Stimulated activated CD8-positive, alpha-beta memory T cell treated with anti-CD3 and anti-CD28 coated beads, Interleukin-4, amount 100 ng/mL, for 1 hour (primary cell): ENCODE measurements at places on chromosomes 4 and X.
A peak's percentile ranks its signal among the peaks of the same experiment; 100 is the strongest.

DNA sequence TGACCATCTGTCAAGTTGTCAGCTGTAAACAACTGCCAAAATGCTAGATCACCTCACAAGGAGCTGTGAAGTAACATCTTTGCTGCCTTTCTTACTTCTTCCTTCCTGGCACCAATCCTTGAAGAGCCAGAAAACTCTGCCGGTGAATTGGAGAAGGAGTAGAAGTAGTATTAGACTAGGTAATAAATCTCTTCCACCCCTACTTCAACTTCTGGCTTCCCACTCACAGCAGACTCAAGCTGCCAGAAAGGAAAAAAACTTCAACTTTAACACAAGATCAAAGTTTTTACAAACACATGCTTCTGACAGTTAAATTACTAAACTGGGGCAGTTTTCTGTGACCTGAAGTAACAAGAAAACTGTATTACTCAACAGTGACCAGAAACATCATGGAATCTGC is 164.7 kb upstream of the SLC7A11 start:
- no peak for DNase-seq

GRCh38 chr4:1057403-1057745 is 45.9 kb downstream of the FGFRL1 start:
- no peak for DNase-seq

DNA sequence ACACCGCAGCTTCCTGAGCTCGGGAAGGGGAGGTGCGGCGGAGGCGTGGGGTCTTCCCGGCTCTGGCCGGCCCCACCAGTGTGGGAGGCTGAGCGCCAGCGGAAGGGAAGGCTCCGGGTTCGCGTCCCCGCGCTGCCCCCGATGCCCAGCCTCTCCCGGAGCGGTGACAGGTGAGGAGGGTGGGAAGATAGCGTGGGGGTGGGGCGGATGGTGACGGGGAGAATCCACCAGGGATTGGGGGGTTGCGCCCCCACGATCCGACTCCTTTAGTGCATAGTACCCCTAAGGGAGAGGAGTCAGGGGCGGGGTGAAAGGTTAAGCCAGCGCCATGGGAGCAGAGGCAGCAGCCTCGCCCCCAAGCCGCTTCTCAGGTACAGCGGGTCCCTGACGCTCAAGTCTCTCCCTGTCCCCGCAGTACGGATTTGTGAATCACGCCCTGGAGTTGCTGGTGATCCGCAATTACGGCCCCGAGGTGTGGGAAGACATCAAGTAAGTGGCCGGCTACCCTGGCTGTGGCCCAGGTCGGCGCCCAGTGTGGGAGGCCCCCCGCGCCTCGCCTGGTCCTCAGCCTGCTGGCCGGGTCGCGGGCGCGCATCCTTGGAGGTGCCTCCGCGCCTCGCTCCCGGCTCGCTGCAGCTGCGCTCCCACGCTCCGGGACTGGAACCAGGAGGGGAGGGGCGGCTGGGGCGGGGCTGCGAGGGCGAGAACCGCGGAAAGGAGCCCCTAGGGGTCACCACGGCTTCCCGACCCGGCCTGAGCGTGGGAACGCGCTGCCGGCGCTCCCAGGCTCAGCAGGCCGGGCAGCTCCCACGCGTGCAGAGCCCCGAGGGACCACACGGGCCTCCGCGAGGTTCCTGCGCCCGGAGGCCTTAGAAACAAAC is 791 bp downstream of the GUCY1B1 start:
- DNase-seq = no peak

DNA sequence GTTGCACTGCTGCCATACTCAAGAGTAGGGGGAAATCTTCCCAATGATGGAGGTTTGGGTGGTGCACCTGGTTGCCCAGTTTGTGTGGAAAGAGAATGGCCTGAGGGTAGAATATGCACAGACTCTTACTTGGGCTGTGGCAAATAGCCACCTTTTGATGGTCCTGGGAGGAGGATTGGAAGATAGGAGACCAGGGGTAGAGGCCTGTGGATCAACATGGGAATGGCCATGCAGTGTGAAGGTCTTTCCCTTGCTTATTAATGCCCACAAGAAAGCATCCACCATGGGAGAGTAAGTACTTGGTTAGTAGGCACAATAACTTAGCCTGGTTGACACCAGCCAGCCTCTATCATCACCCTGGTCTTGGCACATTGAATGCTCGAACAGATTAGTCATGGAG is 156.8 kb upstream of the LEF1 start:
- DNase-seq = no peak

DNA sequence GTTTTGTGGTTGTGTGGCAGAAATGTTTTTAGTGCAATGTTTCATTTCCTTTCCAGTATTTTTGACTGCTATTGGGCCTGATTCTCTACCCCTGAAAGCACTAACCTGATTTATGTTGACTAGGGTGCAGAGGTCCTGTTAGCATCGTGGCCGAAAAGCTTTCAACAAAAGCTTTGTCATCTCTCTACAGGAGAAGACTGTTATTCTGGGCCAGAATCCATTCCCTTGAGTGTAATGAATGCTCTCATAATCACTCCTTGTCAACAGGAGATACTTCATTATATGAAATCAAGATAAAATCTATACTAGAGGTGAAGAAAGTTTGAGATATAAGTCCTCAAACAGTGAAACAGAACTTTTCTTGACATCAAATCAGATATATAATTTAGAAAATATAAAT is 195.5 kb downstream of the ZNF330 start:
- DNase-seq = no peak

DNA sequence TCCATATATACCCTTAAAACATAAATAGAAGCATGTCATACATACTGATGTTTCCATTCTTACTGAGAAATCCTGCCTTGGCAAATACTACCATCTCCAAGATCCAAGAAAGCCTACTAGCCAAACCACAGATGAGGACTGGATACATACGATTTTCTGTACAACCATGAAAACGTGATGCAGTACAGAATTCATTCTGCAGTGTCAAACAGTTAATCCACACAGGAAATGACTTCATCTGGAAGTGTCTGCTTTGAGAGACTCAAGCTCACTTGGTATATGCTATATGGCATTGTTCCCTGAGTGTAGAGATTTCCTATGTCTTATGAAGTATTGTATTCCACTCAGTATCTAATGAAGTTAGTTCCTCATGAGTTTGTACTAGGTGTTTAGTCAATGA is 94.3 kb downstream of the CT47B1 start:
- no peak for DNase-seq

GRCh38 chrX:33126469-33126868 is 84.9 kb downstream of the DMD start:
- no peak for DNase-seq

DNA sequence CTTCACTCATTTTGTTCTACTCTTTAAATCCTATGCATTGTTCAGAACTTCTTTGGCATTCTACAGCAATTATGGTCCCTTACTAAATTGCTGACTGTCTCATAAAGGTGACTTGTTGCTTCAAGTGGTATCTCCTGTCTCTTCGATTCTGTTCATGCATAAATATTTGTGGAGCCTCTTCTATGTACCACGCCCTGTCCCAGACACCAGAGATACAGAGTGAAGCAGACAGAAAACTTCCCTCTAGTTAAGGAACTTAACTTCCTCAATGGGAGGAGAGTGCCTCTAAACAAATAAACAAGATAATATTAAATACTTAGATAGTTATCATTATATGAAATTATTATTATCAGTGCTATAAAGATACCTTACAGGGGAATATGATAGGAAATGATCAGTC is 235.7 kb downstream of the FRAS1 start:
- no peak for DNase-seq

- DNase-seq = peak; percentile 53
Observed at GRCh38 chrX:41441934-41442823, 5.0 kb upstream of the NYX start.

- no peak for DNase-seq
Observed at GRCh38 chr4:34649716-34650115, 1594.6 kb downstream of the ARAP2 start.

DNA sequence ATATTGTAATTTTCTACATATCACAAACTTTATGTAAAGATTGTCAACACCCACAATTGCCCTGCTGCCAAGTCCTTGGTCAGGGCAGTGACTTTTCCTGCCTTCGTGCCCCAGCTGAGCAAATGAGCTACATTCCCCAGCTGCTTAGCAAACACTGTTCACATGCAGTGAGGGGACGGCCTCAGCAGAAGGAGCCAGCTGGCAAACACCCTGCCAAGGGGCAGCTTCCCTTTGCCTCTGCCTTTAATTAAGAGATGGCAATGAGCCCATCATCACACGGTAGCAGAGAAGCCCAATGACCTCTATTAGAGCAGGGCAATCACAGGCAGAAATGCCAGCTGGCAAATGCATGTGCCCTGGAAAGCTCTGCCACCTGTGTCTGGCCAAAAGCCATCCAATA is 253.4 kb downstream of the EPHA5 start:
- no peak for DNase-seq

GRCh38 chr4:16588651-16589050 is 309.8 kb downstream of the LDB2 start:
- no peak for DNase-seq

GRCh38 chr4:88802585-88803286 is 105.1 kb upstream of the NAP1L5 start:
- no peak for DNase-seq

DNA sequence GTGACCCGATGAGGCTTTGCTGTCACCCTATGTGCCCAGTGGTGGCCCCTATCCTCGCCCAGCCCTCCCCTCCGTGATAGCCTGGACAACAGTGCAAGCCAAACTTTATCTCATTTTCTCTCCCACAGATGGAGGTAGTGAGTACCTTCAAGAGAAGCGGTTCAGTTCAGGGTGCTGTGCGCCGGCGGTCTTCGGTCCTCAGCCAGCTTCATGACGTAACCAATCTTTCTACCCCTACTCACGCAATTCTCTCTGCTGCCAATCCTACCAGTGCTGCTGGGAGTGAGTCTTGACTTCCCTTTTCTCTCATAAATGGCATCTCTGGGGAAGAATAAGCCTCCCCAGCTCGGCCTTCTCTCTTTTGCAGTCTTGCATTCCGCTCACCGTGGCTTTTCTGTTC is 29.5 kb downstream of the CCNQ start:
- DNase-seq = no peak

- DNase-seq = no peak
Observed at GRCh38 chr4:103018391-103019307, 856 bp downstream of the SLC9B1 start.

DNA sequence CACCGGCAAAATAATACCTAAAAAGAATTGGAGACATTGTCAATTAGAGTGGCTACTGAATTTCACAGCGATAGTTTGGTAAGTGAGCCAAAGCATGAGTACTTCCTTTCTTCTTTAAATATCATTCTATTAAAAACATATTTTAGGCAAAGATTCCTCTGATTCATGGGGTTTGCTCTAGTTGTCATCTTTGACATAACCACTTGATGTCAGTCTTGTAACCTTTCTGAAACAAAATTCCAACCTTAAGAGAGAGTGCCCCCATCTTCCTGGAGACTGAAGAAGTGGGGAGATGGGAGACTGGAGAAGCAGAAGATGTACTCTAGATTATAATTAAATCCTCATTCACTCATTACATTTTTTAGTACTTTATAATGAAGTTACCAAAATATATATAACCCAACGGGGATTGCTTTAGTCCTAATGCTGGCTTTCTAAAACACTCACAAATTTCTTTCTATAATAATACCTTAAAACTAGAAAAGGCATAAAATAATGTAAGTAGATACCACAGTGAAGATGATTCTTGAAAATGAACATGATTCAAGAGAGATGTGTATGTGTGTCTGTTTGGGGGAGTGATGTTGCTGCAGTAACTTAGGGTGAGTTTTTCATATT is 96.4 kb downstream of the EMCN start:
- DNase-seq = no peak

GRCh38 chr4:143700416-143701352 is at the start of gene FREM3:
Gene FREM3 (minus strand): TSS chr4:143700675. CDS start chr4:143700675, 0 bp downstream.
- no peak for DNase-seq

DNA sequence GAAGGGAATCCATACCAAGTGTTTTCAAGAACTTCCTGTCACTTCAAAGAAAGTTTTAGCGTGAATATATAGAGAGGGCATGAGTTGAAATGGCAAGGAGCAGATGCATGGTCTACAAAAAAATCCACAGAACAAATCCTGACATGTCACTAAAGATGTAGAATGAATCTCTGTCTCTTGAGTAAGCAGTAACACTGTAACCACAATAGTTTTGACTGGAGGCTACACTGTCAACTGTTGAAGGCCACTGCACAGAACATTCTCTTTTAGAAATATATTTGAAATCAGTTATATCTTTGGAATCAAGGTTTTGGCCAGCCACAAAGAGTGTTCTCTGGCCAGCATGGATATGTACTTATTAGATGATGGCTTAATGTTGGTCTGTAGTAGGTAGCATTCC is 83.8 kb downstream of the VCX3B start:
- no peak for DNase-seq

GRCh38 chrX:101417190-101417589 is 9.2 kb downstream of the HNRNPH2 start:
- no peak for DNase-seq

GRCh38 chr4:75821966-75822365 is 80.3 kb downstream of the PPEF2 start:
- DNase-seq = no peak

DNA sequence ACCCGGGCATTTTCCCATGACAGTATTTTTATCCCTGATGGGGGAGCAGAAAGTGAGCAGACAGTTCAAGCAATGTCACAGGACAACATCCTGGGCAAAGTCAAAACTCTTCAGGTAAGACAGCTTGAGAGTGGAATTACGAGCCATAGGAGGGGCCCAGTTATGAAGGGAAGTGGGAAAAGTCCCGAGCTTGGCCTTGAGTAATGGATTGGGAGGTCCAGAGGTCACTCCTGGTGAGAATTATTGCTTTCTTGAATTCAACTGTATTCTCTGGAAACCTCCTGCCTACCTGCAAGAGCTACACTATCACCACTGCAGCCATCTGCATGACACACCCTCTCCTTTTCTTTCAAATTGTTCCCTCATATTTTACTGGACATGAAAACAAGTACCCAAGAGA is 89.1 kb downstream of the AASDH start:
- no peak for DNase-seq
